Pulmonary artery endothelial cell (primary cell): ENCODE measurements at places on chromosomes 2 and 18. TPM values are rescaled to one million over a fixed set of nuclear protein-coding genes. Genes with fewer than 3 reads are reported as not detected.

DNA sequence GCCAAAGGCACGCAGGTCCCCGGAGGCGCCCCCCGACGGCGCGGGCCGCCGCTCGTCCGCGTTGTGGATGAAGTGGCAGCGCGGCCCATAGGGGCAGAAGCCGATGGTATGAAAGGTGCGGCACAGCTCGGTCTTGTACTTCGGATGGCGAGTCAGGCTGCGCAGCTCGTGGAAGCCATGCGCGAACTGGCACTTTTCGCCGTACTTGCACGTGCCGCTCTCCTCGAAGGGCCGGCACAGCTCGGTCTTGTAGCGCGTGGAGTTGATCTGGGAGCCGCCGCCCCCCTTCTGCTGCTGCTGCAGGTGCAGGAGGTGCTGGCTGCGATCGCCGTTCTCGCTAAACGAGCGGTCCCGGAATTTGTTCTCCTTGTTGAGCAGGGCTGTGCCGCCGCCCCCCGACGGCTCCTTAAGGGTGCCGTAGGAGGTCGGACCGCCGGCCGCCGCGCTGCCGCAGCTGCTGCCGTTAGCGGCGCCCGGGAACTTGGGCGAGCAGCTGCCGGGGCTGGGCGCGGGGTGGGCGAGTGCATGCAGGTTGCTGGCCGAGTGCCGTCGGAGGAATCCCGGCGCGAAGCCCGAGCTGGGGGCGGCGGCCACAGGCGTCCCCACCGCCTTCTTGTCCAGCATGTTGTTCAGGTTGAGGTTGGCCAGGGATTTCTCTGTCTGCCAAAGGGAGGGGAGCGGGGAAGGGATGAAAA, 1.2 kb downstream of the ZFP36L2 start:
- DNase-seq, result no peak

DNA sequence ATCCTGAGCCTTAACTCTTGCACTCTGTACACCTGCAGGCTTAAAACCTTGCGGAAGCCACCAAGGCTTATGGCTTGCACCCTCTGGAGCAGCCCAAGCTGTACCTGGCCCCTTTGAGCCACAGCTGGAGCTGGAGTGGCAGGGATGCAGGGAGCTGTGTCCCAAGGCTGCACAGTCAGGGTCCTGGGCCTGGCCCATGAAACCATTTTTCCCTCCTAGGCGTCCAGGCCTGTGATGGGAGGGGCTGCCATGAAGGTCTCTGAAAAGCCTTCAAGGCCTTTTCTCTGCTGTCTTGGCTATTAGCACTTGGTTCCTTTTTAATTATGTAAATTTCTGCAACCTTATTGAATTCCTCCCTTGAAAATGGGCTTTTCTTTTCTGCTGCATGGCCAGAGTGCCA, 56.4 kb downstream of the FAM124B start:
- no peak for DNase-seq

CGREF1 gene
- total RNA-seq, result 1.7 and 4.6 TPM in 2 replicates

GRCh38 chr2:11421863-11422490, 44.0 kb downstream of the E2F6 start:
- no peak for DNase-seq

- DNase-seq, result no peak
Measured at GRCh38 chr18:44927127-44927849, 246.6 kb downstream of the SETBP1 start.

DNA sequence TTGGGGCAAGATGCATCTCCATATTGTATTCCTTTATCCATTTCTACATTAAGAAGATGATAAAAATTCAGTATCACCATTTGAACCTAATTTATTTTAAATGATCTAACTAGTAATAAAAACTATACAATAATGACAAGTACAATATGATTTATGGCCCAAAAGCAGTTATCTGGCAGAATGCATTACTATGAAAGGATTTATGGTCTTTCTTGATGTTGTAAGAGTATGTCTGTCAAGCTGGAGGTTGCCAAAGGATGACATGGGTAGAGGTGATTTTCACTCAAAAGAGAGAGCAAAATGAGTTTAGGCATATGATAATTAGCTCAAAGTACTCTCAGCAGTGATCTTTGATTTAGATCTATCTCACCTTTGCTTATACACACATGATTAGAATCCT, 54.2 kb upstream of the MAP2 start:
- DNase-seq, result no peak
